Suprapubic skin (tissue), 4 donors: ENCODE measurements at places on chromosomes 11 and 22. TPM values are rescaled to one million over a fixed set of nuclear protein-coding genes. Genes with fewer than 3 reads are reported as not detected.

Gene MRGPRG
- not detected for total RNA-seq

Gene UPK2
- total RNA-seq = not detected

Gene EHBP1L1
- 55.1 TPM for total RNA-seq

Gene SELENOO
- 33.7 TPM for total RNA-seq

Gene PHETA2
- 7.2 TPM for total RNA-seq

Gene OR2AT4
- not detected for total RNA-seq

DNA sequence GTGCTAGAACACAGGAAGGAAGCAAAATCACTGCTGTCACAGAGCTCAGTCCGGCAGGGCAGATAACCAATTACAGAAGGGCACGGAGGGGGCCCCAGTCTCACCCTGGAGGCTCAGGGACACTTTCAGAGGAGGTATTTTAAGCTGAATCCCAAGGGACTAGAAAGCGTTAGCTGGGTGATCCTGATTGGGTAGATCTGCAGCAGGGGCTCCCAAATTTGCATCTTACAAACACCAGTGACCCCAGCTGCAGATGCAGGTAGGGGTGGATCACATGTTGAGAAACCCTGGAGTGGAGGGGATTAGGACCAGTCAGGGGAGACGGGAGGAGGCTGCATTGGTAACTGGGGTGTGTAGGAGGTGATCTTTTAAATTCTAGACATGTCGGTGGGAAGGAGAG lies 91.4 kb downstream of the CSNK2A3 start:
- no peak overlapping the region for H3K27ac ChIP-seq
- H3K4me3 ChIP-seq = no peak overlapping the region
- no peaks in the 10 kb centered on the region for H3K36me3 ChIP-seq
- no peak for DNase-seq
- H3K4me1 ChIP-seq = peaks cover 9% of the 10 kb centered on the region
- H3K27me3 ChIP-seq = no peaks in the 10 kb centered on the region

DNA sequence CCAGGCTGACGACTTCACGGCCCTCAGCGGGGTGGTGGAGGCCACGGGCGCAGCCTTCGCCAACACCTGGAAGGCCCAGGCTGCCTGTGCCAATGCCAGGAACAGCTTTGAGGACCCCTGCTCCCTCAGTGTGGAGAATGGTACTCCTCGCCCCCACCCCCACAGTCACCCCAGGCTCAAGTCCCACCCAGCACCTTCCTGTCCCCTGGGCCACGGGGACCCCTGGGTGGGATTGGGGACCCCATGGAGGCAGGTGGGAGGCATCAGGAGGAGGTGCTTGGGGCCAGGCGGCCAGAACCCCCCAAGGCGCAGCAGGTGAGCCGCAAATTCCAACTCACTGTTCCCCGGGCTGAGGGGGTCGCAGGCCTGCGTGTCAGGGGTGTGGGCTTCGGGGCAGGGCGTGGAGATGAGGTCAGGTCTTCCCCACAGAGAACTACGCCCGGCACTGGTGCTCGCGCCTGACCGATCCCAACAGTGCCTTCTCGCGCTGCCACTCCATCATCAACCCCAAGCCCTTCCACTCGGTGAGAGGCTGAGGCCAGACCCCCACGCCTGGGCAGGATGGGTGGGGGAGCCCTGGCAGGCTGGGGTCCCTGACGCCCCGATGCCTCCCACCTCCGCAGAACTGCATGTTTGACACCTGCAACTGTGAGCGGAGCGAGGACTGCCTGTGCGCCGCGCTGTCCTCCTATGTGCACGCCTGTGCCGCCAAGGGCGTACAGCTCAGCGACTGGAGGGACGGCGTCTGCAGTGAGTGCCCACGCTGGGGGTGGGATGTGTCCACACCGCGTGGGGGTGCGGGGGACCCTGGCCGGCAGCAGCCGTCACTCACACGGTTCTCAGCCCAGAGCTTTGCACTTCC lies 9.4 kb downstream of the MUC5B start:
- H3K36me3 ChIP-seq = no peaks in the 10 kb centered on the region
- H3K4me3 ChIP-seq = no peak overlapping the region
- peaks cover 63% of the 10 kb centered on the region for H3K27me3 ChIP-seq
- H3K4me1 ChIP-seq = peaks cover 13% of the 10 kb centered on the region
- H3K27ac ChIP-seq = no peak overlapping the region
- DNase-seq = peak; percentile 49

DNA sequence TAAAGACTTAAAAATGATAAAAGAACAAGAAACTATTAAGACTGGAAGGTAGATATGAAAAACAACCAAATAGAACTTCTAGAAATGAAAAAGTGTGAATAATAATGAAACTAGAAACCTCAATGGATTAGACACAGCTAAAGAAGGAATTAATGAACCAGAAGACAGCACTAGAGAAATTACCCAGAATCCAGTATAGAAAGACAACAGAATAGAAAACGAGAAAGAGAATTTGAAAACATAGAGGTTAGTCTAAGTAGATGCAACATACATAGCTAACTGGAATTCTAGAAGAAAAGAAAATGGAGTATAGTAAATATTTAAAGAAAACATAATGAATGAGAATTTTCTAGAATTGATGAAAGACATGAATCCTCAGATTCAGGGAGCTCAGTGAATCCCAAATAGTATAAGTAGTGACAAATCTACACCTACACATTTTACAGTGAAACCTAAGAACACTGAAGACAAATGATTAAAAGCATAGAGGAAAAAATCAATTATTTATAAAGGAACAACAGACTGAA lies 111.9 kb downstream of the PARVA start:
- H3K4me3 ChIP-seq = no peak overlapping the region
- no peaks in the 10 kb centered on the region for H3K4me1 ChIP-seq
- H3K36me3 ChIP-seq = no peaks in the 10 kb centered on the region
- no peaks in the 10 kb centered on the region for H3K27me3 ChIP-seq

GRCh38 chr11:66768088-66768521 lies 39.1 kb upstream of the SPTBN2 start:
- peak overlapping the region; percentile 57 for H3K27ac ChIP-seq
- peaks cover 4% of the 10 kb centered on the region for H3K4me1 ChIP-seq
- no peak for DNase-seq
- peaks cover 3% of the 10 kb centered on the region for H3K36me3 ChIP-seq
- H3K4me3 ChIP-seq = no peak overlapping the region

GRCh38 chr11:66051371-66051765 lies 796 bp upstream of the SF3B2 start:
- DNase-seq = no peak
- peak overlapping the region; percentile 85 for H3K4me3 ChIP-seq

- peaks cover 69% of the 10 kb centered on the region for H3K4me1 ChIP-seq
- no peak overlapping the region for H3K27ac ChIP-seq
- H3K4me3 ChIP-seq = no peak overlapping the region
- H3K36me3 ChIP-seq = no peaks in the 10 kb centered on the region
- H3K27me3 ChIP-seq = no peaks in the 10 kb centered on the region
Observed at GRCh38 chr22:19117111-19117512, 5.1 kb downstream of the DGCR2 start.

- no peak overlapping the region for H3K27ac ChIP-seq
- DNase-seq = no peak
- H3K36me3 ChIP-seq = no peaks in the 10 kb centered on the region
- H3K4me1 ChIP-seq = peaks cover 8% of the 10 kb centered on the region
- H3K4me3 ChIP-seq = no peak overlapping the region
Observed at GRCh38 chr22:36166518-36167220, 6.1 kb upstream of the APOL3 start.

DNA sequence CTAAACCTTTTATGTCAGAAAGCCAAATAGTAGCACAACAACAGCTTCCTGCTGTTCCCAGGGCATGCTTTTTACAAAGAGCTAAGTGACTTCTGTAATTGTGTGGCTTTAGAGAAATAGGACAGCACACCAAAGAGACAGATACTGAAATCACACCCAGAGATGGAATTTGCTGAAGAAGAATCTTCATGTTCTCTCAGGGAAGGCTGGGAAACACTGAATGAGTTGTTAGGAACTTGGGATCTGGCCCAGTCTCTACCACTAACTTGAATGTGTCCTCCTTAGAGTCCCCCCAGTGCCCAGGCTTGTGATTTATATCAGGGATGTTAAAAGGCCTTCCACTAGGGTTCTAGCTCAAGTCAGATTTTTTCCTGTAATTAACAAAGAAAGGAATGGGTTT lies 175.2 kb downstream of the DBX1 start:
- no peak overlapping the region for H3K4me3 ChIP-seq
- DNase-seq = no peak
- peaks cover 4% of the 10 kb centered on the region for H3K36me3 ChIP-seq
- no peaks in the 10 kb centered on the region for H3K4me1 ChIP-seq
- no peak overlapping the region for H3K27ac ChIP-seq
- H3K27me3 ChIP-seq = no peaks in the 10 kb centered on the region

- H3K4me1 ChIP-seq = no peaks in the 10 kb centered on the region
- no peak overlapping the region for H3K4me3 ChIP-seq
- H3K27ac ChIP-seq = no peak overlapping the region
- H3K27me3 ChIP-seq = peaks cover 50% of the 10 kb centered on the region
- H3K36me3 ChIP-seq = no peaks in the 10 kb centered on the region
Observed at GRCh38 chr11:134475951-134476350, 63.9 kb upstream of the B3GAT1 start.

DNA sequence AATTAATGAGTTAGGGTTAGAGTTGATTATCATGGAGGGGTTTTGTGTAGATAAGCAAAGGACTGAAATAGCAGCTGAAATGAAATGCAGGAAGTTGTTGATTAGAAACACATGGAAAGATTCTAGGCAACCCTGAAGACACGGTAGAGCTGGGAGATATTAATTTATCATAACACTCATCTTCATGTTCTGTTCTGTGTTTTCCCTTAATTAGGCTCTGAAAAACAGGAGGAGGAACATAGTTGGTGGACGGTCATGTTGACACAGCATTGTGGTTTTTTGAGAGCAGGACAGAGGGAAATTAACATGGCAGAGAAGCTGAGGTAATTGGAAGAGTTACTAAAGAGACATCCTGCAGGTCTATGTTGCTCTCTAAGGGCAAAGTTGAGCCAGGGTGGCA lies 138.8 kb upstream of the UBASH3B start:
- no peaks in the 10 kb centered on the region for H3K4me1 ChIP-seq
- no peaks in the 10 kb centered on the region for H3K36me3 ChIP-seq
- H3K27me3 ChIP-seq = no peaks in the 10 kb centered on the region
- H3K27ac ChIP-seq = no peak overlapping the region
- H3K4me3 ChIP-seq = no peak overlapping the region
- no peak for DNase-seq

GRCh38 chr11:78731027-78731426 lies 156.4 kb upstream of the NARS2 start:
- no peak overlapping the region for H3K27ac ChIP-seq
- H3K27me3 ChIP-seq = no peaks in the 10 kb centered on the region

GRCh38 chr11:72585762-72586311 lies 88.4 kb downstream of the PDE2A start:
- H3K27me3 ChIP-seq = peaks cover 70% of the 10 kb centered on the region
- no peak overlapping the region for H3K27ac ChIP-seq
- no peak overlapping the region for H3K4me3 ChIP-seq
- H3K4me1 ChIP-seq = peaks cover 27% of the 10 kb centered on the region
- peak; percentile 73 for DNase-seq

GRCh38 chr11:118896472-118896913 lies 12.8 kb downstream of the CXCR5 start:
- H3K4me1 ChIP-seq = no peaks in the 10 kb centered on the region
- peaks cover 54% of the 10 kb centered on the region for H3K36me3 ChIP-seq
- H3K27ac ChIP-seq = no peak overlapping the region
- DNase-seq = no peak
- H3K4me3 ChIP-seq = no peak overlapping the region

GRCh38 chr11:68040957-68041591 lies 2.2 kb downstream of the TCIRG1 start:
- H3K27ac ChIP-seq = peak overlapping the region; percentile 83
- peak overlapping the region; percentile 69 for H3K4me3 ChIP-seq
- DNase-seq = peak; percentile 66

DNA sequence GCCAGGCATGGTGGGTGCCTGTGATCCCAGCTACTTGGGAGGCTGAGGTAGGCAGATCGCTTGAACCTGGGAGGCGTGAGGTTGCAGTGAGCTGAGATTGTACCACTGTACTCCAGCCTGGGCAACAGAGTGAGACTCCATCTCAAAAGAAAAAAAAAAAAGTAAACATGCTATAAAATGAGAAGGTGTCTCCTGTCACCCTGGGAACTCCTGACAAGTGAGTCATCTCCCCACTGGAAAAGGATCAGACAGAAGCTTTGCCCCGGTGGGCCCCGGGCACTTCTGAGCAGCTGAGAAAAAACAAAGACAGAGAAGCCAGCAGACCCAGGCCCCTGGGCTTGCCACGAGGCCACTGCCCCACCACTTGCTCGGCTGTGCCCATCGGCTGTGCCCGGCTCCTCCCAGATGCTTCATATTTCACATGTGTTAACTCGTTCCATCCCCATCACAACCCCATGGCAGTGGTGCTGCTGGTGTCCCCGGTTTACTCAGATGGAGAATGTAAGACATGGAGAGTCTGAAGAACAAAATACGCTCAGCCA lies 22.3 kb downstream of the TTLL1 start:
- H3K27me3 ChIP-seq = no peaks in the 10 kb centered on the region
- DNase-seq = no peak
- H3K4me3 ChIP-seq = no peak overlapping the region

DNA sequence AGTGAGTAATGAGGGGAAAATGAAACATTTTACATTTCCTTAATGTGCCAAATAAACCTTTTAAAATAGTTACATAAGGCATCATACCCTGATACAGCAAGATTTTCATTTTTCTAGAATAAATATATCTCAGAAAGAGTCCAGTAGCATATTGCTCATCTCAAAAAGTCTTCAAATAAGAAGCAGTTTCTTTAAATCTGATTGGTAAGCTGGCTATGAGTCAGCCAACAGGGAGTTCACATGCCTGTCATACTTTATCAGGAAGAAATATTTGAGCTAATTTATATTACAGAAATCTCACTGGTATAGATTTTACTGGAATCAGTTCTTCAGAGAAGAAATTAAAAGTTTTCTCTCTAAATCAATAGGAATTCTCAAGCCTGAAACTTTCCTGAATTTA lies 258.1 kb downstream of the C11orf87 start:
- H3K27me3 ChIP-seq = no peaks in the 10 kb centered on the region
- no peak overlapping the region for H3K27ac ChIP-seq
- DNase-seq = no peak
- H3K36me3 ChIP-seq = no peaks in the 10 kb centered on the region
- H3K4me1 ChIP-seq = no peaks in the 10 kb centered on the region

DNA sequence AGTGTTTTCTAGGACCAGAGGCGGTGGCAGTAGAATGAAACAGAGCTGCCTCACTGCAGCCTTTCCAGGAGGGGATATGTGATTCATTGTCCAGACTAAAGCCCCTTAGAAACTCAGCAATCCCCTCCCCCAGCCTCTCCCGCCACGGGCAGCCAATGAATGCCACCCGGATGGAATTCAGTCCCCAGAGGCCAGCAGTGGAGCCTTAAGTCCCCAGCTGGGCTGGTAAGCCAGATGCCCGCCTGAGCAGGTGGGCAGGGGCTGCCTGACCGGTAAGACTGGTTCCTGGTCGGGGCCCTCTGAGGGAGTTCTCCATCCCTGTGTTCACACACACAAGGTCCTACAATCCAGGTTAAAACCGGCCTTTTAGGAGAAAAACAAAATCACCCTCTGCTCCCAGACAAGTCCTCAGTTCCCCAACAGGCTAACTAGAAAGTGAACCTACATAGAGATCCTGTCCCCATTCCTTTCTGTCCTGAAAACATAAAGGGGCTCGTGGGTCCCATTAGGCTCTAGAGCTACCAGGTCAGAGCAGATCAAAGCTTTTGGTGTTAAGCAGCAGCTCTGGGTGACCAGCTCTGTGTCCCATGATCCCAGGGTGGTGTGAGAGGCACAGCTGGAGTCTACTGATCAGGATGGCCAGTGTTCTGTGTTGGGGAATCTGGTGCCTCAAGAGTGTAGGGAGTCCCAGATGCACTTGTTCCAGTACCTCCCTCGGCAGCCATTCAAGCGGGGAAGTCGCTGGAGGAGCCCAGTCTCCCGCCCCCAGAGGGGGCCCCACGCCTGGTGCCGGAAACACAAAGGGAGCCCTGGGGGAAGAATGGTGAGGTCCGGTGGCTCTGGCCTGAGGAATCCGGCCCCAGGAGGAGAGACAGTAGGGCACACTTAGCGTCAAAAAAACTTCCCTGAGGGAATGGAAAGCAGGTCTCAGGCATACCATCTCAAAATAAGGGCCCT lies 2.6 kb downstream of the PATZ1 start:
- H3K36me3 ChIP-seq = peaks cover 39% of the 10 kb centered on the region
- H3K27ac ChIP-seq = peak overlapping the region; percentile 90
- H3K27me3 ChIP-seq = no peaks in the 10 kb centered on the region
- H3K4me3 ChIP-seq = peak overlapping the region; percentile 74
